ENCODE measurements at places on chromosomes 12 and 14. TPM values are rescaled to one million over a fixed set of nuclear protein-coding genes. Genes with fewer than 3 reads are reported as not detected.
A peak's percentile ranks its signal among the peaks of the same experiment; 100 is the strongest.

GRCh38 chr12:65204886-65205525, 35.6 kb downstream of the LEMD3 start:
- no peaks in the 10 kb centered on the region for H3K27me3 ChIP-seq
- DNase-seq: no peak
- H3K36me3 ChIP-seq: no peaks in the 10 kb centered on the region
- H3K4me3 ChIP-seq: no peak overlapping the region

DNA sequence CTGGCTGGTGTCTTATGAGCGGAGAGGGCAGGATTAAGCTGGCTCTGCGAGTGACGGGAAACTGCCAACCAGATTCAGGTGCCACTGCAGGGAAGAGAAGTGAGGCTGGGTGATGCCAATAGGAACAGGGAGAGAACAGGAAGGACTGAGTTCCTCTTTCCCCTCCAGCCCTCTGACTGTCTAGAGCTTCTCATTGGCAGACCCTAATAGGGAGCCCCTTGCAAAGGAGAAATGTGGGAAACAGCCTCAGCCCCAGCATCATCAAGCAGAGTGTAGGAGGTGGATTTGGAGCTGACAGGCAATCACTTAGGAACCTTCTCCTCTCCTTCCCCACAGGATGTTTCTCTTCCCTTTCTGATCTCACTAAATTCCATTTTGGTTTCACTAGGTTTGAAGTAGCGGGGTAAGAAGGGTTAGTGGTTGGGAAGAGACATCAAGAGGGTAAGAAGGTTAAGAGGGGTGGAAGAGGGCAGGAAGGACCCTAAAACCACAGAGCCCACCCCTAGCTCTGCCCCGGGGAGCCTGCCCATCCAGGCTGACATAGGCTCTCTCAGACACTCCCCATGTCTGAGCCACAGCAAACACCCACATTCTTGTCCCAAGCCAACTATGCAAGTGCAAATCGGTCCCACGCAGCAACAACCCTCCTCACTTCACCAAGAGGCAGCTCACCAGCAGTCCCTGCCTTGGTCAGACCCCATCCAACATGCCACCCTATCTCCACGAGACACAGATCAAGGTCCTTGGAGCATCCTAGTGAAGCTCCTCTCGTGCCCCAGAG, 111.1 kb downstream of the STAB2 start:
- no peak overlapping the region for H3K4me3 ChIP-seq
- H3K4me1 ChIP-seq: peaks cover 13% of the 10 kb centered on the region
- no peaks in the 10 kb centered on the region for H3K36me3 ChIP-seq
- H3K27me3 ChIP-seq: no peaks in the 10 kb centered on the region
- no peak overlapping the region for H3K27ac ChIP-seq

GRCh38 chr14:101114726-101115515, 211.4 kb upstream of the RTL1 start:
- no peaks in the 10 kb centered on the region for H3K27me3 ChIP-seq
- no peak for DNase-seq
- no peaks in the 10 kb centered on the region for H3K36me3 ChIP-seq

DNA sequence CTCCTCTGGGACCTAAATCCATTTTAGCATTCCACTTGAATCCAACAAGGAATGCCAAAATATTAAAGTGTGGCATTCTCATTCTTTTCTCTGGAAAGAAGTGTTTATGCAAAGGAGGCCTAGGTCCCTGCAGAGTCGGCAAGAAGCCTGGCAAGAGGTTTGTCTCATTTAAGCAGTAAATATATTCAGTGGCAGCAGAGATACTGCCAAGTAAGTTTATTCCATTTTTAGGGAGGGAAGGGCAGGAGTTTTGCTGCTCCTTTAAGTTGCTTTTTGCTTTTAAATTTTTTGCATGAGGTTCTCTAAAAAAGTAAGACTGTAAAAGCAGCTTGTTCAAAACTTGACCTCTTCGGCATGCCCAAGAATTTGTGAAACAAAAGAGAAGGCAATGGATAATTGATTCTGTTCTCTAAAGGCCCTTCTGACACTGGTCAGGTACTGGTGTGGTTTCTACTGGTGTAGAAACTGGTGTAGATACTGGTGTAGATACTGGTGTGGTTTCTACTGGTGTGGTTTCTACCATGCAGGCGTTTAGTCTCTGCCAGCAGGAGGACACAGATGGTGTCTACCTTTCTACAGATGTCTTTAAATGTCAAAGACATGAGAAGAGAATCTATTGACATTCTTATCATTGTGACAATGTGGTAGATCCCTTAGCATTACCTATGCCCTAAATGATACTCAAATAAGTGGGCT, 107.3 kb downstream of the SAMD4A start:
- no peak for DNase-seq
- peak overlapping the region; percentile 95 for H3K27ac ChIP-seq
- H3K4me1 ChIP-seq: peaks cover 66% of the 10 kb centered on the region
- H3K27me3 ChIP-seq: no peaks in the 10 kb centered on the region
- H3K36me3 ChIP-seq: no peaks in the 10 kb centered on the region

DNA sequence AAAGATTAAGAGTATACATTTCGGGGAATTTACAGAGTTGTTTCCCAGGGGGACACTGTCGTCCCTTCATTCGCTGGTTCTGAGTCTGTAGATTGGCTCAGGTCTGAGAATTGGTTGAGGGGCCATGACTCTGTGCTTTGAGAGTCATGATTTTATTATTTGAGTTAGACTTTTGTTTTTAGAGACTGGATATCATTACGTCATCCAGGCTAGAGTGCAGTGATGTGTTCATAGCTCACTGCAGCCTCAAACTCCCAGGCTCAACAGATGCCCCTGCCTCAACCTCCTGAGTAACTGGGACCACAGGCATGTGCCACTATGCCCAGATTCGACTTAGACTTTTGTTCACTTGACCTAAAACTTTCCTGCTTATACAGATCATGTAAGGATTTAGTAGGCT, 112.3 kb upstream of the C14orf180 start:
- H3K4me1 ChIP-seq: no peaks in the 10 kb centered on the region
- no peak overlapping the region for H3K4me3 ChIP-seq
- H3K27ac ChIP-seq: no peak overlapping the region
- no peaks in the 10 kb centered on the region for H3K27me3 ChIP-seq
- no peaks in the 10 kb centered on the region for H3K36me3 ChIP-seq

Gene KLRC3
- total RNA-seq: not detected

Gene AGAP2
- 3.5 TPM for total RNA-seq

Gene PAH
- not detected for total RNA-seq

Gene KRT81
- not detected for total RNA-seq
